Uterus (tissue), 4 donors: ENCODE measurements at places on chromosomes 11 and 22.

GRCh38 chr22:45268167-45268957, 16.4 kb upstream of the UPK3A start:
- H3K36me3 ChIP-seq: no peaks in the 10 kb centered on the region
- H3K4me1 ChIP-seq: no peaks in the 10 kb centered on the region
- peak; percentile 40 for DNase-seq
- H3K4me3 ChIP-seq: peak overlapping the region; percentile 45
- no peaks in the 10 kb centered on the region for H3K27me3 ChIP-seq

- peak; percentile 70 for DNase-seq
- H3K4me1 ChIP-seq: peaks cover 21% of the 10 kb centered on the region
- no peaks in the 10 kb centered on the region for H3K27me3 ChIP-seq
- no peak overlapping the region for H3K4me3 ChIP-seq
Measured at GRCh38 chr22:37742376-37743171, 45.7 kb downstream of the TRIOBP start.

GRCh38 chr11:44949160-44950030, 1.3 kb downstream of the TP53I11 start:
- H3K27me3 ChIP-seq: no peaks in the 10 kb centered on the region
- H3K4me1 ChIP-seq: peaks cover 2% of the 10 kb centered on the region
- peak overlapping the region; percentile 73 for H3K4me3 ChIP-seq
- peak; percentile 42 for DNase-seq

- no peak overlapping the region for H3K4me3 ChIP-seq
- no peak overlapping the region for H3K27ac ChIP-seq
- H3K27me3 ChIP-seq: no peaks in the 10 kb centered on the region
- no peaks in the 10 kb centered on the region for H3K36me3 ChIP-seq
- no peaks in the 10 kb centered on the region for H3K4me1 ChIP-seq
Measured at GRCh38 chr11:75673977-75674582, 5.2 kb upstream of the MAP6 start.
